ENCODE measurements at places on chromosomes 7 and 10. TPM values are rescaled to one million over a fixed set of nuclear protein-coding genes. Genes with fewer than 3 reads are reported as not detected.

- no peak for DNase-seq
Measured at GRCh38 chr7:7861211-7861633, 107.4 kb upstream of the GLCCI1 start.

- peak; percentile 21 for DNase-seq
Measured at GRCh38 chr10:68208424-68209042, 23.4 kb downstream of the ATOH7 start.

The MRLN gene
- total RNA-seq: not detected

DNA sequence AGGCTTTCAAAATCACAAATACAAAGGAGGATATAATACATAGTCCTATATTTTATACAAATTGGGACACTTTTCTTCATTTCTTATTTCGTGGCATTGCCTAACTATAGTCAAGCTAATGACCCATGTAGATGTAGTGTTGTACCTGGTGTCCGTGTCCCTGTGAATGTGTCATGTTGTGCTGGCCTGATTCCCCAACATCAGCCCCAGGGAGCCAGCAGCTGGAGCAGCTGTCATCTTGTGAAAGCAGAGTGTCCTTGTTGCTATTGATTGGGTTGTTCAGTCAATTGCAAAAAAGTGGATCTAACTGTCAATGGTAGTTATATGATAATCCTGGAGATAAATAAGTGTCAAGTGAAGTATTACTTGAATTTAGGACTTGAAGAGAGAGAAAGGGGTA is 86.3 kb downstream of the KAT6B start:
- DNase-seq: no peak

The COBL gene
- 21.3 TPM for total RNA-seq

- no peak for DNase-seq
Measured at GRCh38 chr10:88127766-88128165, 264.3 kb downstream of the PTEN start.

DNA sequence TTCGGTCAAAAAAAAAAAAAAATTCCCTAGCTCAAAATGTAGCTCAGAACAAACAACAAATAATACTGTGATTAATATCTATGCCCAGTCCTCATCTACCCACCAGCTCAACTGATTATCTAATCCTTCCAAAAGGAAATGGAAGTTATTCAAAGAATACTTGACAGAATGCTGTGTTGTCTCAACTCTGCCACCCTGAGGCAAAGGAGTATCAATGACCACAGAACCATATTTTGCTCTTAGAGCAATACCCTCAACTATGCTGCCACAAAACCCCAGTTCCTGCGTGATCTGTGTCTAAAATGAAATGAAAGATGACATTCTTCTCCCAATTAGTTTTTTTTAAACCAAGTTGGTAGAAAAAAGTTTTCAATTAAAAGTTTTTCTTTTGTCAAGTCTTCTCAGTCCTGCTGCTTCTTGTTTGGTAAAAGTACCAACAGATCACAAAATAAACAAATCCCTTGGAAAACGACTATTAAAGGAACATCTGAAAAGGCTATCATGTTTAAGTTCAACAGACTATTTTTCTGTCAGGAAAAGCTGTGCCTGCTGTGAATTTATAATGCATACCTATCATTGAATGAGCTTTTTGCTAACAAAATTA is 21.6 kb downstream of the RBM28 start:
- DNase-seq: no peak

DNA sequence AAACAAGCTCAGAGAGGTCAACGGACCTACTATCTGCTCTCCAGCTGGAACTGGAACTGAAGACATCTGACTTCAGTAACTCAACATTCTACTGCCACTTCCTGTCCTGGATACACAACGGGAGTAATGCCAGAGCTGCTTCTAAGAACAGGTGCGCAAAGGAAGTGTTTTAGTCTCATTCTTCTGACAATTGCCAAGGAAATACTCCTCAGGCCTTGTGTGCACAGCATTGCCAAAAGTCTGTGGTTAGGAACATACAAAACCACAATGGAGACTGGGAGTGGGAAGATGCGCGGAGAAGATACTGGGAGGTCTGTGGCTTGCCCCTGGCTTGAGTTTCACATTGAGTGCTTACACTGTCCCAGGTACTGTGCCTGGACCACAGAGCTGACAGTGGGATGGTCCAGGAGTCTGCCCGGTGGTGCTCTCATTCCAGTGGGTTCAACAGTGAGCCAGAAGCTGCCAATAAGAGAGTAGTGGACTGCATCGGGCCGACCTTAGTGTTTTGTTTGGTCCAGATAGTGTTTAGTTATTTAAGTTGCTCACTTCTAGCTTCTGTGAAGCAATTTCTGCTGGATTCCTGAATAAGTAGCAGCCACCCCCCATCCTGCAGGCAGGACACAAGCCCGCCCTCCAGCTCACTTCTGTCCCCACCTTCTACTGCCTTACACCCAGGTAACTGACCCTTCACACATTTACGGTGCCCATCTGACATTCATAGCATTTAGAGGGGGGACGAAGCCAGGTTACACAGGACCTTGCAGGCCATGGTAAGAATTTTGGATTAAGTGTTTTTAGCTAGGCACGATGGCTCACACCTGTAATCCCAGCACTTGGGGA is 10.3 kb downstream of the TBL2 start:
- no peak for DNase-seq

Measured in progenitor cell of endocrine pancreas (in vitro differentiated cells).